ENCODE measurements at places on chromosomes 3 and 15. TPM values are rescaled to one million over a fixed set of nuclear protein-coding genes. Genes with fewer than 3 reads are reported as not detected.

LMCD1 gene
- 40.1 TPM for total RNA-seq

SERPINI2 gene
- not detected for total RNA-seq

SLC24A1 gene
- 4.5 TPM for total RNA-seq

ATP13A5 gene
- not detected for total RNA-seq

HOMER2 gene
- 9.9 TPM for total RNA-seq

Measured in fibroblast of lung (primary cell).